Ascending aorta (tissue), 2 donors: ENCODE measurements at places on chromosomes 5 and 9.
A peak's percentile ranks its signal among the peaks of the same experiment; 100 is the strongest.

DNA sequence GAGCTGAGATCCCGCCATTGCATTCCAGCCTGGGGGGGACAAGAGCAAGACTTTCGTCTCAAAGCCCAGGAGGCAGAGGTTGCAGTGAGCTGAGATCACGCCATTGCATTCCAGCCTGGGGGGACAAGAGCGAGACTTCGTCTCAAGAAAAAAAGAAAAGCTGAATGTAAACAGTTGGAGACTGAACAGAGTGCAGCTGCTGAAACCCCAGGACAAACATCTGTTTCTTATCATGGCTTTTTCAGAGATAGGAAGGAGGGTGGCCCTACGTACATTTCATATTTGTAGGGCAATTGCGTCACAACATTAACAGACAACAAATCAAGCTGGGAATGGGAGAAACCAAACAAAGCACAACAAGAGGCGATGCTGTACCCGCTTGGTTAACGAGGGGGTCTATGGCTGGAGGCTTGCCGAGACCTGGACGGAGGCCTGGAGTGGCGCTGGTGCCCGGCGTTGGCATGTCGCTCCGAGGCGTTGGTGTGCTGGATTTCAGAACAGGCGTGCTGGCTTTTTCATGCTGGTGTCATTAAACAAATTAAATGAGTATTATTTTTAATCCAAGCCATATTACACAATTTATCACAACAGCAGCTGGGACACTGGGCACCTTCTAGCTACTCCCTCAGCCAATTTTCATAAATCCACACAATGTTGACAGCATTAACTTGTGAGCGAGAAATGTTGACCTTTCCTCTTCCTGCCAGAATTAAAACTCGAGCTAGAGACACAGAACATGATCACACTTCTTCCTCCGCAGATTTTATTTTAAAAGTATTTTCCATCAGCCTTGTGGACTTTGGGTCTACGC lies 76.1 kb downstream of the TLE1 start:
- DNase-seq, result peak; percentile 87

DNA sequence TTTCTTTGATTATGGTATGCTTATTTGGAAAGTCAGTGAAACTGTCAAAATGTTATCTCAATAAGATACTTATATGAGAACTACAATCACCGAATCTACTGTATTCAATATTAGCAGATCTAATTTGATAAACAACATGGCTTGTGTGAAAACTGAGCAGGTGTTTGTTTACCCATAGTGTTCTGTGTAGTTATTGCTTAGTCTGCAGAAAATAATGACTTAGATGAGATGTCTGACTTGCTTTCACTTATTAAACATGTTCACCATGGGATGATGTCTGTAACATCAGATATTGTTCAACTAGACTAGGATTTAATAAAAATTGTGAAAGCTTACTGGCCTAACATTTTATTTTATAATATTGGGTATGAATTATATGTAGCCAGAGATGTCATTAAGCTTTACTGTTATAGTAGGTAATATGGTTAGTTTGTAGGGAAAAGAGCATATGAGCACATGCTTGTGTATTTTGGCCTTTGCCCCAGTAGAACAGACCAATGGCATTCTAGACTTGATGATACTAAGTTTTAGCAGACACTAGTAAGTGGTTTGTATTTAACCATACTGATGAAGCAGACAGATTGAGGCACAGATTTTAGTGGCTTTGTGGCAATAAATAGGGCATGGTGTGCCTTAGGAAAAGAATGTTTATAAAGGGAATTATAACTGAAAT lies 16.4 kb downstream of the SUB1 start:
- no peak for DNase-seq

DNA sequence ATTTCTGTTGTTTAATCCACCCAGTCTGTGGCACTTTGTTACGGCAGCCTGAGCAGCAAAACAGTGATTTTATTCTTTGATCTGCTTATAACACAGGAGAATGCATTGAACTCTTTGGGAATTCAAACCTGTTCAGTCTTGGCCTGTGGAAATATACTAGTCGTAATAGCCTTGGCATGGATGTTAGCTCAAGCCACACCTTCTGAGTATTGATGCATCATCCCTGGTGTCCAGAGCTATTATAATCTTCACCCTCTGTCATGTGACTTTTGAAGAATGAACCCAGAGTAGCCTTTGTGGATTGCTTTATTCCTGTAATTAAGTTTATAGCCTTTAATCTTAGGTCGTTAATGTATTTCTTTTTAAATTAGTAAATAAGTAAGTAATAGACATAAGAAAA lies 50.8 kb upstream of the TEX48 start:
- DNase-seq, result no peak

GRCh38 chr5:177509381-177509951 lies at the start of gene DOK3:
Gene DOK3 (minus strand): TSS chr5:177509826. CDS start chr5:177509540, 286 bp downstream.
- DNase-seq, result no peak

DNA sequence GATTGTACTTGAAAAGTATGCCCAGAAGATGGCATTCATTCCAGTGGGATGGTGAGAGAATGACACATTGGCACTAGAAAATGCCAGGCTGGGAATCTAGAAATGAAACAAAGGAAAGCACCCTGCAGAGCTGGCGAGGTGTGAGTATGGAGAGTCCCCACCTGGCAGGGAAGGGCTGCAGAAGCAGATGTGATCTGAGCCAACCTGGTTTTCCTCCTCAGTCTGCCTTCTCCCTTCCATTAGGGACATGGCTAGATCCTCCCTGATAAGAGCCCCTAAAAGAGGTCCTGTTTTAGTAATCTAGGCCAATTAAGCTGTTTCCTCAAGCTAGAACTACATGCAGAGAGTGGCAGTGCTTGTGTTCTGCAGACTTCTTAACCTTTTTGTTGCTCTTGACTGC lies 24.7 kb upstream of the TNFSF15 start:
- DNase-seq, result no peak

GRCh38 chr5:179973391-179973790 lies 65.7 kb upstream of the TBC1D9B start:
- no peak for DNase-seq

- no peak for DNase-seq
Measured at GRCh38 chr9:126515873-126516505, 97.7 kb upstream of the LMX1B start.

DNA sequence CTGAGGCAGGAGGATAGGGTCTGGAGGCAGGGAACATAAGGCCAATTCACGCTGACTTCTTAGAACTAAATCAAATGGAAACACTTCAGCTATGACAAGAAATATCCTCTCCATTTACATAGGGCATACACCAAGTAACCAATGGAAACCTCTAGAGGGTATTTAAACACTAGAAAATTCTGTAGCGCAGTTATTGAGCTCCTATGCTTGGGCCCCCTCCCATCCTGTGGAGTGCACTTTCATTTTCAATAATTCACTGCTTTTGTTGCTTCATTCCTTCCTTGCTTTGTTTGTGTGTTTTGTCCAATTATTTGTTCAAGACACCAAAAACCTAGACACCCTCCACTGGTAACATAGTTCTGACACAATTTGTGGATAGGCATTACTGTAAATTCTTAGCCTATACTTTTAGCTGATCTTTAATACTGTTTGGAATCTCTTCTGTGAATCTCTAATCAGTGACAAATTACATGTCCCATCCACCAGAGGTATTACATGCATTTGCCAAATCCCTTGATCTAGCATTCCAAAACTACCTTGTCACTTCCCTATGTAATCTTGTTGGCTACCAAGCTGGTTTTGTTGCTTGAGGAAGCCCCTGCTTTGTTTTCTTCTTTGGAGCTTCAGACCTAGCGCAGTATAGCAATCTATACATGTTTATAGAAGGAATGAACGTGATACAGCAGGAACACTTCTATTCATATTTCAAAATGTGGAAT lies 61.6 kb downstream of the ST8SIA4 start:
- DNase-seq, result no peak

DNA sequence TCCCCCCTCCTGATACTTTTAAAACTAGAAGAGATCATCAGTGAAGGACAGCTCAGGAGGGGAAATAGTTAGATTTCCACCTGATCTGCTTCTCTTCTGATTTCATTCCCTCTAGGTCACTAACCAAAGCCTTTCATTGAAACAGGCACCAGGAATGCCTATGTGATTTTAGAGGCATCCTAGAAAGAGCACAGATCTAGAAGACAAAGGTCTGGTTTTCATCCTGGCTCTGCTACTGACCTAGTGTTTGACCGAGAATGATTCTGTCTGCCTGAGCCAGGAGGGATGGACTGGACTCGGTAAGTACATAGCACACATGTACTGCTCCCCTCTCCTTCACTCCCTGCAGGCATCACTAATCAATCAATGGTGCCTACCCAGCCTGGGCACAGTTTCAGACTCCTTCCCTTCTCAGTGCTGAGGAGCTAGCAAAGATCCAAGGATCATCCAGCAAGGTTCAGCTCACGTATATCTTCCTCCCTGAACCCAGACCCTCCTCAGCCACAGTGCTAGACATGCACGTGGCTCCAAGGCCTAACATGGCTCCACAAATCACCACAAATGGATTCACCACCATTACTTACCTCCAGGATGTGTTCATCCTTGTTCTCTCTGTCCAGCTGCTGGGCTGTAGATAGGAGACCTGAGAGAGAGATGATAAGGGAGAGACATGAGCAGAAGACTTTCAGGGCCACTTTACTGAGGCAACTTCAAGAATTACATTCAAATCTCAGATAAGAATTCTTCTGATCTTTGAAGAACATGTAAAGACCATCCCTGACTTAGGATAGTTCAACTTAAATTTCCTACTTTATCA lies 35.2 kb downstream of the FAT2 start:
- no peak for DNase-seq

DNA sequence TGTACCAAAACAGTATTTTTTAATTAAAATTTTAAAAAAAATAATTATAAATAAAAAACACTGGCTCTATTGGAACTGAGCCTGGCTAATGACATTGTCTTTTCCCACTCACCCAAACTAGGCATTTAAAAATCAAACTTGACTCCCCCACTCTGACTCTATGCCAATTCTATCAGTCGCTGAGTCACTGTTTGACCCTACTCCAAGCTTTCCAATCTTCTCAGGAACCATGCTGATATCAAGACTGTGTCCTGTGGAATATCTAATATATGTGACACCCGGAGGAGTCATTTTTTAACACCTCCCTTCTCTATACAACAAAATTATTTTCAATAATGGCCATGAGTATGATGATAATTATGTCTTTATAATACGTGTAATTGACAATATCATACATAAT lies 171.6 kb upstream of the RASEF start:
- no peak for DNase-seq

DNA sequence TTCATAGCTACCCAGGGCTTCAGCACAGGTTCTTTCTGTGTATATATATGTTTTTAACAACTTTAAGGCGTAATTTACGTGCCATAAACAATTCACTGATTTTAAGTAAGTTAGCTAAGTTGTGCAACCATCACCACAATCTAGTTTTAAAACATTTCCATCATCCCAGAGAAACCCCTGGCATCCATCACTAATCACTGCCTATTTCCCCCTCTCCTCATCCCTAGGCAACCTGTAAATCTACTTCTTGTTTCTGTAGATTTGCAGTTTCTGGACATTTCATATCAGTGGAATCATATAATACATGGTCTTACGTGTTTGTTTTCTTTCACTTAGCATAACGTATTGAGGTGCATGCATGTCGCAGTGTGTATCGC lies 291.4 kb downstream of the FANCC start:
- DNase-seq, result no peak

DNA sequence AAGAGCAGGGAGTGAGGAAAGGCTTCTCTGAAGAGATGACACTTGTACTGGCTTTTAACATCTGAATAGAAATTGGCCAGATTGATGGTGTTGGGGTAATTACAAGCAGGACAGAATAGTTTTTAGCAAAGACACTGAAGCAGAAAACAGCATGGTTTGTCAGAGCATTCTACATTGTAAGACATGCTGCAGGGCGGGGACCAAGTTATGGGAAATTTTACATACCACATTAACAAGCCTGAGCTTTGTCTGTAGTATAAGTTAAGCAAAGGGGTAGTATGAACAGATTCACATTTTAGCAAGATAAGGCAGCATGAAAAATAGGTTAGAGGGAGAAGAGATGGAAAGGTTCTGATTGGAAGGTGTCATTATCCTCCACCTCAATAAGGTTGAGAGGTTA lies 66.5 kb downstream of the JMY start:
- DNase-seq, result no peak

DNA sequence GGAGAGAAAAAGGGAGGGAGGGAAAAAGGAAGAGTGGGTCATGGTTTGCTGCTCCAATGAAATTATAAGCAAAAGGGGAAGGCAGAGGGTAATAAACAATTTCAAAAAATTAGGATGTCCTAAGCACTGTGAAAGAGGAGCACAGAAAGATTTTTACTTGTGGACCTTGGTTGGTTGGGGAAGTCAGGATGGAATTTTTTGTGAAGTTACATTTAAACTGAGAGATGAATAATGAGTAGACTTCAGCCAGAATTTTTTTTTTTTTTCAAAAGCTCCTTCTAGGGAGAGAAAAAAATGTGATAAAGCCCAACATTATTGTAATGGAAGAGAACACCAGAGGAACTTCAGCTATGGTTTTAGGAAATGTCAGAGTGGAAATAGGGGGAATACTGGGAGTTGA lies 515.9 kb upstream of the PAPPA start:
- no peak for DNase-seq

- no peak for DNase-seq
Measured at GRCh38 chr5:6757414-6757969, 44.3 kb downstream of the TENT4A start.

GRCh38 chr9:93630806-93631411 lies 54.5 kb downstream of the PHF2 start:
- peak; percentile 40 for DNase-seq

DNA sequence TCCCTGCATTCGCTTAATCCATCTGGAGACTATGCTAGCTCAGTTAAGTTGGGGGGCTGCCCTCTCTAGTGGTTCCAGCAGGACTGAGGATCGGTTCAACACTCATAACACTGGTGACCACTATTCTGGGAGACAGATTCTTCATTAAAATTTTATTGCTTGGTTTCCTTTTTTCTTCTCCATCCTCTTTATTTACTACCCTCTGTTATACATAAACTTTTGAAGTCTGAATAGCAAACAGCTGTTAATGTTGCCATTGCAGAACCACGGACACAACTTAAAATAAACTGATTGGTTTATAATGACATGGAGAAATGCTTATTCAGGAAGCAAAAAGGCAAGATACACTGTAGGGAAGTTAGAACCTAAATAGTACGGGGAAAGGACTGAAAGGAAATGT lies 22.1 kb downstream of the IQGAP2 start:
- no peak for DNase-seq

- DNase-seq, result no peak
Measured at GRCh38 chr5:95281226-95281625, 3.7 kb downstream of the MCTP1 start.

DNA sequence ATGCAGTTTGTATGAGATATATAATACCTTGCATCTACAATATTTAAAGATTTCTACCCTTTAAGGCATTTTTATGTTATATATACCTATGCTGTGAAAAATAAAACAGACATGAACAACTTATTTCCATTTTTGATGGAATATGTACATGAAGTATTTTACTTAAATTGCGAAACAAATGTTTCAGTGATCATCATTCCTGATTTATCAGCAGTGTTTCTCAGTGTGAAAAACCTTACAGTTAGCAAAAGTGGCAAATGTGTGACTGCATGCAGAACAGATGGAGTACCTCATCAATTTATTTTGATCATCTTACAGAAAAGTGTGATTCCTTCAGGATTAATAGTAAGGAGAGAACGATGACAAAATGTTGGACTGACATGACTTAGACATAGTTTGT lies 43.1 kb downstream of the PRR16 start:
- DNase-seq, result no peak

- DNase-seq, result no peak
Measured at GRCh38 chr9:7178729-7179128, 421.0 kb downstream of the KDM4C start.
